Mesenchymal stem cell (in vitro differentiated cells and primary cell): ENCODE measurements at places on chromosomes 13 and 19.

DNA sequence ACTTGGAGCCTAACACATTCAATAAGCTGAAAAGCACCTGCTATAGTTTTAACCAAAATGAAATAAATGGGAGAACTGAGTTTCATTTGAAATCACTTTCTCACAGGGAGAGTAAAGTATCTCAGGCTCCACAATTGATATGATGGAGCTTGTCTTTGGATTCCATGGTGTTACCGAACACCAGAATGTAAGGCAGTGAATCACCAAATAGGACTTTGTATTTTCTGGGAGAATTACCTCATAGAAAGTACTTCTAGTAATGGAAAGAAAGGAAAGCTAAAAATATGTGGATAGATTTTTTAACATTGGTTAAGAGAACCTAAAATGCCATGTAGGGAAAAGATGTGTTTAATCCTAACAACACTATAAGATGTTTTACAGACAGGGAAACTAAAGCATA lies 123.6 kb downstream of the NALCN start:
- no peak for DNase-seq

DNA sequence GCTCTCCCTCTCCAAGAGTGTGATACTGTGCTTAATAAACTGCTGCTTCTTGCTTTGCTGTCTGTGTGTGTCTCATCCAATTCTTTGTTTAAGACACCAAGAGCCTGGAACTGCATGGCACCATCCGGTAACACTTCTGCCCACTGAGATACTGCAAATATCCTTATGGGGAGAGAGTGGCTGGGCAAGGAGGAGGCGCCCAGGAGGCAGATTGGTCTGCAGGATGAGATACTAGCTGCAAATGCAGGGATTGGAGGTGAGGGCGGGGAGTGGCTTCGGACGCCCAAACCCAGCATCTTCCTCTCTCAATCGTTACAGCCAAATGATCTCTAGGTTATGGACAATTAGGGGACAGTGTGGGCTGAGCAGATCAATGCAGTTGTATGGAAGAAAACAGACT lies 1.7 kb upstream of the SIGLEC7 start:
- DNase-seq = no peak

- peak; percentile 75 for DNase-seq
These were observed 67.8 kb downstream of the RASA3 start for GRCh38 chr13:114064450-114065140.

DNA sequence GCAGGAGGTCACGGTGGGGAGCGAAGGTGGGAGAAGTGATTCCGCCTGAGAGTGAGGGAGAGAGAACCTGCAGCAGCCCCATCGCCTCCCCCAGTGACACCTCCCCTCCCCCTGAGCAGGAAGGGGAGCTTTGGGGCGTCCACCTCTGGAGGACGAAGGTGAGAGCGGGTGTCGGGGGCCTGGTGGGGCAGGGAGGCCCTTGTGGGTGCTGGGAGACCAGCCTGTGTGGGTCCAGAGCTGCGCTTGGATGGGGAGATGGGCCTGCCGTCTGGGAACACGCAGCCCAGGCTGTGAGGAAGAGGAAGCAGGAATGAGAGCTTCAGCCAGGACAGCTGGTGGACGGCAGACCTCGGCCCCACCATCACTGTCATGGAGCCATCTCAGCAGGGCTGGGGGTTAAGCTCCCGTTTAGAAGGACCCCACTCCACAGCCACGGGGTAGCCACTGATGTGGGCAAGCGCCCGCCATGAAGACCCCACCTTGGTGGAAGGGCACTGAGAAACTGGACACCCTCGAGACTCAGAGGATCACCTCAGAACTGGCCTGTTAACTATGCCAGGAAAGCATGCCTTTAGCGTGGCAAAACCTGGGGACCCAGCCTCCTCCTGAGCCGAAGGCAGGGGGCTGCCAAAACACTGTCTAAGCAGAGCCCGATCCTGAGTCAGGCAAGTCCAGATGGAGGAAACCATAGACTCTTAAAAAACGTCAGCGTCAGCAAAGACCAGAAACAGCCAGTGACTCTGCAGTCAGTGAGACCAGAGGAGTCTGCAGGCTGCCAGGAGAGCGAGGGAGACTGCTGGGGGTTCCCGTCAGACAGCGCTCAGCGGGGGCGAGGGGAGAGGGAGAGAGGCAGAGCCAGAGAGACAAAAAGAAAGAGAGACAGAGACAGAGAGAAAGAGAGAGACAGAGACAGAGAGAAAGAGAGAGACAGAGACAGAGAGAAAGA lies 6.4 kb upstream of the PROZ start:
- peak; percentile 71 for DNase-seq

GRCh38 chr19:48907671-48908070 lies 7.6 kb downstream of the NUCB1 start:
- no peak for DNase-seq

DNA sequence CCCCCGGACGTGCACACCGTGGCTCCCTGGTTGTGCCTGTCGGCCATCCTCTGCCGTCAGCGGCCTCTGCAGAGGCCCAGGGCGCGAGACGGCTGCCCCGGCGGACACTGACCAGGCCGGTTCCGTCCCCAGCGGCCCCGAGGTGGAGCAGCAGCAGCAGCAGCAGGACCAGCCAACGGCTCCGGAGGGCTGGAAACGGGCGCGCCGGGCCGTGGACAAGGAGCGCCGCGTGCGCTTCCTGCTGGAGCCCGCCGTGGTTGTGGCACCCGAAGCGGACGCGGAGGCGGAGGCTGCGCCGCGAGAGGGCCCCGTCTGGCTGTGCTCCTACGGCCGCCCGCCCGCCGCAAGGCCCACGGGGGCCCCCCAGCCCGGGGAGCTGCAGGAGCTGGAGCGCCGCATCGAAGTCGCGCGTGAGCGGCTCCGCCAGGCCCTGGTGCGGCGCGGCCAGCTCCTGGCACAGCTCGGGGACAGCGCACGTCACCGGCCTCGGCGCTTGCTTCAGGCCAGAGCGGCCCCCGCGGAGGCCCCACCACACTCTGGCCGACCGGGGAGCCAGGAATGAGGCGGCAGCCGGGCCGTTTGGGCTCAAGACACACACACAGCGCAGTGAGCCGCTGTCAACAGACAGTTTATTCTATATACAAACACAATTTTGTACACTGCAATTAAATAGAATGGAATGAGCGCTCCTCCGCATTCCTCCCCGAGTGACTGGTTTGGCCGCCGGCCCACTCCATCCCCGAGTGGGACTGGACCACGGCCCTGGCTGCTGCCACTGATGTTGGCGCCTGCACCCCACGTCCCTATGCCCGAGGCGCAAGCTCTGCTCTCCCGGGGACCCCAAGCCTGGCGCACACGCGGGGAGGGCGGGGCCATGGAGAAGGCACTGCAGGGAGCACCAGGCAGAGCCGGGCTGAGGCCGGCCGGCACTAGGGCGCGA lies 9.1 kb downstream of the GRIN3B start:
- no peak for DNase-seq

GRCh38 chr19:3243819-3244700 lies 19.6 kb downstream of the CELF5 start:
- peak; percentile 68 for DNase-seq

- DNase-seq = no peak
These were observed 72.5 kb upstream of the MRI1 start for GRCh38 chr19:13691569-13692435.

- DNase-seq = peak; percentile 59
These were observed 1.1 kb downstream of the NAA16 start for GRCh38 chr13:41312176-41312500.

DNA sequence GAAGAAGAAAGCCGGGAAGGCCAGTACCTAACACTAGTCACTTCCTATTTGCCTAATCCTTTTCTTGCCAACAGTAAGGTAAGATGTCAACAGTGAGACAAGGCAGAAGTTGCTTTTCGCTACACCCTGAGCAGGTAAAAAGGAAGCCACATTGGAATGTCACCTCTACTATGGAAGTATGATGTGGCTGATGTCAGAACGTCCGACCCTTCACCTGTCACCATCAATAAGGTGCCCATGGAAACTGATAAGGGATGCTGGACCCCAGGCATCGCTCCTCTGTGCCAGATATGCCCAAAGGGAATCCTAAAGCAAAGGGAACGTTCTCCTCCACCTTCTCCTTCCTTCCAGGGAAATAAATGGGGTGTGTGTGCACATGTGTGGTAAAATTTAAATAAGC lies 34.3 kb downstream of the COL4A1 start:
- no peak for DNase-seq
